CD4-positive, alpha-beta T cell (primary cell): ENCODE measurements at places on chromosomes 2 and 18.
A peak's percentile ranks its signal among the peaks of the same experiment; 100 is the strongest.

GRCh38 chr2:204249437-204249836, 295.8 kb upstream of the PARD3B start:
- no peak for DNase-seq

DNA sequence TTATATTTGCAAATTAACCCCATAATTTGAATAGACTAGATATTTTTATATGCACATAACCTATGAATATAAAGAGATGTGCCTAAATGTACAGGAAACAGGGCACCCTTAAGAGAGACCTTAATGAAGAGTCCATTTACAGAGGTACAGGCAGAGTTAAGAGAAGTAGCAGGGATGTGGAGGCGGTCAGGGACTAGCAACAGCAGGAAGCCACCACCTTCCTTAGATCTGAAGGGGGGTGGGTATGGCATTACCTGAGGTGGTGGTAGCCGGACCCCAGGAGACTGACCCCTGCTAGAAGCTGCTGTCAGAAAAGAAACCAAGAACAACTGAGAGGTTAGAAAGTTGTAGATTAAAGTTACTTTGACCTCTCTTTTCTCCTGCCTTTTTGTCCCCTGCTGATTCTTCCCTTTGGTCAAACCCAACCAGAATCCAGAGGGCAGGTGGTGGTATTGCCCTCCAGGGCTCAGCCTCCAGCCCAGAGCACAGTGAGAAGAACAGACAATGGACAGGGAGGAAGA, 24.9 kb upstream of the ATG16L1 start:
- no peak for DNase-seq

GRCh38 chr2:236273126-236273525, 8.9 kb upstream of the ASB18 start:
- DNase-seq: no peak

GRCh38 chr18:11322006-11322405, 172.6 kb upstream of the PIEZO2 start:
- no peak for DNase-seq

- no peak for DNase-seq
These were observed 170.1 kb upstream of the THUMPD2 start for GRCh38 chr2:39949131-39949530.

DNA sequence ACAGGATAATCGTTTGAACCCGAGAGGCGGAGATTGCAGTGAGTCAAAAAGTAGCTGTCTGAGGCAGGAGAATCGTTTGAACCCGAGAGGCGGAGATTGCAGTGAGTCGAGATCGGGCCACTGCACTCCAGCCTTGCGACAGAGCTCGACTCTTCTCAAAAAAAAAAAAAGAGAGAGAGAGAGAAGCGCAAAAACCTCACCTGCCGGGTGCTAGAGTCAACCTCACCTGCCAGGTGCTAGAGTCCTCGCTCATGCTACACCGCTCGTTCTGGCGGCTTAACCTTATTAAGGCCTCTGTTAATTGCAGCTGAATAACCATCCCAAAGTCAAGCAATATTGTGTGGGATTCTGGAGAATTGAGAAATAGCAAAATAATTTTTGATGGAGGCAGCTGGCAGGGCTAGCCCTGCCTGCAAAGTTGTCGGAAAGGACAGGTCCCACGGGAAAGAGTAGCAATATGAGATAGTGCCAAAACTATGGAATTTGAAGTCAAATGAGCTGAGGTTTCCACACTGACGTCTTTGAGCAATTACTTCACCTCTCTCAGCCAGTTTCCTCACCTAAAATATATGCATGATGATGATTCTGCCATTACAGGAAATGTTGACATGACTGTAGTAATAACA, 644 bp upstream of the DYM start:
- DNase-seq: no peak

- DNase-seq: no peak
These were observed 9.6 kb upstream of the CASP8 start for GRCh38 chr2:201250741-201251140.

DNA sequence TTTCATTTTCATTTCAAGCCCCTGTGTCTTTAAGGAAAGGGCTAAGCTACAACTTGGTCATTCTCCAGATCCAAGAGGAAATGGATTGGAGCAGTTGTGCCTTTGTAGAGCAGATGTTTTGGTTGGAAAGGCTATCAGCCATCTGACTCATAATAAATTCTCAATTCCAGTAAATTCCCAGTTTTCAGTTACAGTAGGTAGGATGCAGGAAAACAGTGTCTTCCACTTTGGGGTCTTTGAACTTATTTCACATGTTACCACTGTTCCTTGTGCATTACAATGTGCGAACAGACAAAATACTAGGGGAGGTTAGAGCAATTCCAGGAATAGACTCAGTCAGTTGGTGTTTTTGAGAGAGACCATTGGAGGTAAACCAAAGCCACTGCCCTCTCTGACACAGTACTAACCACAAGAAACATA, 211.9 kb downstream of the BABAM2 start:
- no peak for DNase-seq

DNA sequence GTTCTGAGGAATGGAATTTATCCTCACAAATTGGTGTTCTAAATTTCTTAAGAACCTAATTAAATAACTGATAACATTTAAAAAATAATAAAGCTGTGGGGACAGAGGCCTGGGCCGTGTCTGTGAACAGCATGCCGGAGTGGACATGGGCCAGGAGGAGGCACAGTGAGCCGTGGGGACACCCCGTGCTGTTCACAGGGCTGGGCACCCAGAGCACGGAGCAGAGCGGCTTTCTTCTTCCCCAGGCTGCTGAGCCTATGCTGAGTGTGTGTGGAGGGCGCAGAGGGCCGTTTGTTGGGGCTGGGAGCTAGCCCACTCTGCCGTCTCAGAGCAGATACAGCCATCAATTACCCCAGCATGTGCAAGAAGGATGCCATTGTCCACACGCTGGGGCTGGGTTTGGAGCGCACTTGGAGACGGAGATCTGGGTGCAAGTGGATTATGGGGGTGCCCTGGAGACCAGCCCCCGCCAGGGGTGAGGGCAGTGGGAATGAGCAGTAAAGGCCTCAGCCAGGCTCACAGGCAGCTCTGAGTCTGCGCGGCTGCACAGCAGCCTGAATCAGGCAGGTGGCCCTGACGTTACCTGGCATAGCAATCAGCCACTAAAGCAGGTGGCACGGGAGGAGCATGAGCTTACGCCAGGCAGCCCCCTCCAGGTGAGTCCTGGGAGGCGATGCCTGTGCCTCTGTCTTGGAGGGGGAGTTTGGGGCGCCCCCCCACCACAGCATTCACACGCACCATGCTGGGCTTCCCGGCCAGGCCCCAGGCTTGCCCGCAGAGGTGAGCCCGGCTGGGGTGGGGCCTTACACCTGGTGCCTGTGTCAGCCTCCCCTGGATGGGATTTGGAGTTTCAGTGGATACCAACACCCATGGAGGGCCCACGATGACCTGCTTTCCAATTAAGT, 52.1 kb upstream of the SLC66A3 start:
- no peak for DNase-seq

- no peak for DNase-seq
These were observed 43.4 kb downstream of the ZNF516 start for GRCh38 chr18:76451396-76452331.

DNA sequence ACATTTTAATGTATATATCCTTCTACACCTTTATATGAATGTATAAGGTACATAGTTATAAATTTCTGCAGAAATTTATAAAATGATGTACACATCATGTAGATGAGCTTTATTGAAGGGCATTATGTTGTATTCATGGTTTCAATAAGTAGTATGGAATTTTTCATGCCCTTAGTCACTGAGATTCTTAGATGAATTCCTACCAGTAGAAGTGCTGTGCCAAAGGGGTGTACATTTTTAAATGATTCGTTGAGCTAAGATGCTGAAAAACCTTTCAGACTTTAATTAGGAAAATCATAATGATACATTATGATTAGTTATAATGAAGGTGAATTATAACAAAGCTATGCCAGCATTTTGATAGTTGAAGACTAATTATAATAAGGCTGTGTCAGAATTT, 115.2 kb downstream of the ZNF236 start:
- DNase-seq: no peak

DNA sequence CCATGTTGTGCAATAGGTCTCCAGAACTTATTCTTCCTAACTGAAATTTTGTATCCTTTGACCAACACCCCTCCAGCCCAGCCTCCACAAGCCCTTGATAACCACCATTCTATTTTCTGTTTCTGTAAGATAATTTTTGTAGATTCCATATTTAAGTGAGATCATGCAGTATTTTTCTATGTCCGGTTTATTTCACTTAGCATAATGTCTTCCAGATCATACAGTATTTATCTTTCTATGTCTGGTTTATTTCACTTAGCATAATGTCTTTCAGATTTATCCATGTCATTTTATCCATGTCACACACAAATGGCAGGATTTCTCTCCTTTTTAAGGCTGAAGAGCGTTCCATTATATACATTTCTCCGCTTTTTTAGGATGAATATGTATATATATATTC, 24.4 kb upstream of the ONECUT2 start:
- DNase-seq: no peak

GRCh38 chr18:75211002-75211621, 515 bp downstream of the TSHZ1 start:
- peak; percentile 36 for DNase-seq

GRCh38 chr2:100733391-100734187, 86.3 kb upstream of the NPAS2 start:
- DNase-seq: no peak

GRCh38 chr2:34199971-34200370, 600.9 kb upstream of the FAM98A start:
- DNase-seq: no peak

DNA sequence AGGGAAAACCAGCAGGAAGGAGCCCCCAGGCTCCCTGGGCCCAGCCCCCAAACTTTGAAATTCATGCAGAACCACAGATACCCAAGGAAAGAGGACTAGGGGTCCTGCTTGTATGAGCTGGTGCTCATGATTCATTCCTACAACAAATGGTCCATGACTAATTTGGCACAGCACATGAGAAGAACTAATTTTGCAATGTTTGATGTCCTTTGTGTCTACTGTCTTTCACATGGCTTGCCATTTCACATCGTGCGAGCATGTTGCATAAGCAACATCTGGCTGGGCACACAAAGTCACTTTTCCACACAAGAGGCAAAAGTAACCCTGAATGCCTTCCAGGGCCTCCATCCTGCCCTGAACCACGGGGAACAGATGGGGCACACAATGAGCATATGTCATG, 149.6 kb upstream of the APCDD1 start:
- no peak for DNase-seq

- DNase-seq: no peak
These were observed 48.2 kb downstream of the NCOA1 start for GRCh38 chr2:24539258-24539657.

GRCh38 chr18:45282101-45282812, 333.0 kb upstream of the SLC14A2 start:
- no peak for DNase-seq

DNA sequence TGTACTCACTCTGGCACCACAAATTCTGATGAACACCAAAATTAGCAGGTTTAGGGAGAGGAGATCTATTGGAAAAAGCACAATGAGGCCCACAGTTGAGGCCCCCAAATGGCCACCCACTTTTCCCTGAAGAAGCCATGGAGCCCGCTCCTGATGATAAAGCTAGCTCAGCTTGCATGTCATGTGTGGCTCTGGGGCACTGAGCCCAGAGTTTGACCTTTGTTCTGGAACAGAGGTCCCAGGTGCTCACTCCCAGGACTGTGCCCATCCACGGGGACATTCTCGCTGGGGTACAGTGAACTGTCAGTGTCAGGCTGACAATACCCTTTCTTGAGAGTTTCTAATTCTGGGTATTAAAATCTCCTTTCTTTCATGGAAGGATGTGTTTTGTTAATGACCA, 36.2 kb downstream of the XDH start:
- no peak for DNase-seq

- no peak for DNase-seq
These were observed 89.6 kb downstream of the TPO start for GRCh38 chr2:1502891-1503304.

DNA sequence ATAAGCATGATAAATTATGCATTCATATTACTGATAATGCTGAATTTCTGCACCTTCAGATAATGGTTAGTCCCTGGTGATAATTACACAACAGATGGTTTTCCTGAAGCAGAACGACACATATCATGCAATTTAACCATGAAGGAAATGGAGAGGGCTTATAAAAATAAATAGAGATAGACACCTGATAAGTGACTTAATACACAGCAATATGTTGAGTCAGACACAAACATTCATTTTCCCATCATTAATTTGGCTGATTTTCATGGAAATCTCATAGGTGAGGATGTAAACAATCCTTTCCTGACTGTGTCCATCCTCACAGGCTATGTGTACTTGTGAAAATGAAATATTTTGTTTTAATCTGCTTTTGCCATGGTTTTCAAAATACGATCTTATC, 36.9 kb upstream of the DSEL start:
- no peak for DNase-seq

- DNase-seq: no peak
These were observed 25.7 kb upstream of the MSGN1 start for GRCh38 chr2:17790536-17790935.

DNA sequence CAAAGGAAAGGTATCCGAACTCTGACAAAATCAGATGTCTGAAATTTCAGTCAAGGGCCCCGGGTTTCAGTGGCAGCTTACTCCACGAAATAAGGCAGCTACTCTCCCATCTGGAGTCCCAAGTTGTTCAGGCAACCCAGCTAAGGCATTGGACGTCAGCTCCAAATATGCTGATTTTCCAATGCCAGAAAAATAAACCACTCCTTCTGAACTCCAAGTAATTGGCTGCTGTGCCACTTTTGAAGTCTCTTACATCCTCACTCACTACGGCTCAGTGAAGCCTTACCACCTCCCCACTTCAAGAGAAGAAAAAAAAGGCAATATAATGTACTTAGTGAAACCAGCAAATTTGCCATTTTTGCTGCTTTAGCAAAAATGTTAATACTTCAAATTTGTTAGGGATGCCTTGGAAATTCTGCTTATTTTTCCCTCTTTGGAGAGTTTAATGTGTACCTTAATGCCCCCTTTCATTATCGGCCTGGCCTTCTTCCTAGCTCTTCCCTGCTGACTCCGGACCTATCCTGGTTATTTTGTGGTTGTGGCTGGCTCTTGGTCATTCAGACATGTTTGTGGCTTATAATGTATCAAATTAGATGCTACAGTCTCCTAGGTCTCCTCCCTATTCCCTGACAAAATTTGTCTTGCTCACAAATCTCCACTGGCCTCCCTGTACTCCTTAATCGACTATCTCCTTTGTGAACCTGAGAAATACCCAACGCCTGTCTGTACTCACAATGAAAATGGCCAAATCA, 589.2 kb upstream of the ZEB2 start:
- no peak for DNase-seq

GRCh38 chr18:78821396-78821795, 158.2 kb upstream of the SALL3 start:
- no peak for DNase-seq

- no peak for DNase-seq
These were observed 87.5 kb downstream of the TFCP2L1 start for GRCh38 chr2:121197369-121198091.
